ENCODE measurements at places on chromosomes 2 and 18.

DNA sequence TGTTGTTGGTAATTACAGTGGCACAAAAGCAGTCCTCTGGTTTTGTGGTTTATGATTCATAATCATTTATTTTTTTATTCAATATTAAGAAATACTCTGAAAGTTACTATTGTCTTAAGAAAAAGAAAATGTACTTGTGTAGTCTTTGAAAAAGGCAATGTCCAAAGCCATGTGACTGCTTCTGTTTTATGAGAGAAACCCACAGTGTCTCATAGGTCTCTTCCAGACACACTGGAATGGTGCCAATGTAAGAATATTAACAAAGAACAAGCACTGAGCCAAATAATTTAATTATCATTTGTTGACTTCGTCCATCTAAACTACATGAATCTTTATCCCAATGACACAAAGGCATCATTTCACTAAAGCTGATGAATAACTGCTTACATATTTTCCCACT lies 62.5 kb downstream of the RPRM start:
- DNase-seq: no peak

GRCh38 chr2:161283926-161284325 lies 24.3 kb upstream of the PSMD14 start:
- no peak for DNase-seq

DNA sequence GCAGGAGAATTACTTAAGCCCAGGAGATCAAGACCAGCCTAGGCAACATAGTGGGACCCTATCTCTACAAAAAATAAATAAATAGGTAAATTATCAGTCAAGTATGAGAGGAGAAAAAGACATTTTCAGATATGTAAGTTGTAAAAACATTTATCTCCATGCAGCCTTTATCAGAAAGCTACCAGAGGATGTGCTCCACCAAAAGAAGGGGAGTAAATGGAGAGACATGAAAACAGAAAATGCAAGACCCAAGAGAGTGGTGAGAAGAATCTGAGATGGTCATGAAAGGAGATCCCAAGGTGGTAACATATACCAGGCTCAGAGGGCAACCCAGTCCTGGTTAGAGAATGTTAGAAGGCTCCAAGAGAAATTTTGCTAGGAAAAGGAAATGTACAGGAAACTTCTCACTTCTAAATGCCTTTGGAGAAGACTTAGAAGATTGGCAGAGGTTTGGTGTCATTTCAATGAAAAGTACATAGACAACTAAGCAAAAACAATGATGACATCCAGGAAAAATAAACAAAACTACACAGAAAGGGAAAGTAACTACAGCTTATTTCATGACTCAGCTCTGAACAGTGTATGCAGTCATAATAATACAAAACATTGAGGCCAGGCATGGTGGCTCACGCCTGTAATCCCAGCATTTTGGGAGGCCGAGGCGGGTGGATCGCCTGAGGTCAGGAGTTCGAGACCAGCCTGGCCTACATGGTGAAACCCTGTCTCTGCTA lies 19.5 kb downstream of the CIB4 start:
- DNase-seq: no peak

- DNase-seq: no peak
These were observed 2.7 kb downstream of the KCTD18 start for GRCh38 chr2:200507179-200507578.

DNA sequence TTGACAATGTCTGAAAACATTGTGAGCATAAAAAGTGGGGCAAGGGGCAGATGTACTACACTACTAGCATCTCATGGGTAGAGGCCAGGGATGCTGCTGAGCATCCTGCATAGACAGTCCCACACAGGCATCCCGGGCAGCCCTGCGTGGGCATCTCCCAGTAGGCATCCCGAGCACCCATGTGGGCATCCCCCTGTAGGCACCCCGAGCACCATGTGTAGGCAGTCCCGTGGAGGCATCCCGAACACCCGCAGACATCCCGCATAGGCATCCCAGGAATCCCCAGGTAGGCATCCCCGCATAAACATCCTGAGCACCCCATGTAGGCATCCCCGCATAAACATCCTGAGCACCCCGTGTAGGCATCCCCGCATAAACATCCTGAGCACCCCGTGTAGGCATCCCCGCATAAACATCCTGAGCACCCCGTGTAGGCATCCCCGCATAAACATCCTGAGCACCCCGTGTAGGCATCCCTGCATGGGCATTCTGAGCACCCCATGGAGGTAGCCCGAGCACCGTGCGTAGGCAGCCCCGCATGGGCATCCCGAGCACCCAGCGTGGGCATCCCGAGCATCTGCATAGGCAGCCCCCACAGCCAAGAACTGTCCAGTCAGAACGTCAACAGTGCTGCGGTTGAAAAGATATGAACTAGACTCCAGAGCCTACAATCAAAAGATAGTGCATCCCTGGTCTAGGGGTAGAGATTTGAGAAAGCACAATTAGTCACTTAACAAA lies 273.5 kb downstream of the NBAS start:
- DNase-seq: no peak

- no peak for DNase-seq
These were observed 79.7 kb downstream of the GREB1L start for GRCh38 chr18:21321711-21322110.

DNA sequence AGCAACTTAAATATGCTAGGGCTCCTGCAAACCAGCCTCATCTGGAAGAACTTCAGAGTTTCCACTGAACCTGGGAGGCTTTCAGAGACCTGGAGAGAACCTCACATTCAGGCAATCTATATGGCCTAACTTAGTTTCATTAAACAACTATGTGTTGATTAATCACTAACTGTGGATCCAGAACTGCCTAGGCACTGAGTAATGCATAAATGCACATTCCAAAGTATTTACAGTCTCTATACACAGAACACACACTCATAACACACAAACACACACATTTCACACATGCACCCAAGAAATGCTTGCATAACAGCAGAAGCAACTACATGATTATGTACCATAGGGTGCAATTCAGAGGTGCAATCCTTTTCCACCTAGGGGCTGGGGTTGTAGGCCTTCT lies 552.8 kb downstream of the BCL11A start:
- no peak for DNase-seq
